ENCODE measurements at places on chromosomes 5 and 9. TPM values are rescaled to one million over a fixed set of nuclear protein-coding genes. Genes with fewer than 3 reads are reported as not detected.
A peak's percentile ranks its signal among the peaks of the same experiment; 100 is the strongest.

DNA sequence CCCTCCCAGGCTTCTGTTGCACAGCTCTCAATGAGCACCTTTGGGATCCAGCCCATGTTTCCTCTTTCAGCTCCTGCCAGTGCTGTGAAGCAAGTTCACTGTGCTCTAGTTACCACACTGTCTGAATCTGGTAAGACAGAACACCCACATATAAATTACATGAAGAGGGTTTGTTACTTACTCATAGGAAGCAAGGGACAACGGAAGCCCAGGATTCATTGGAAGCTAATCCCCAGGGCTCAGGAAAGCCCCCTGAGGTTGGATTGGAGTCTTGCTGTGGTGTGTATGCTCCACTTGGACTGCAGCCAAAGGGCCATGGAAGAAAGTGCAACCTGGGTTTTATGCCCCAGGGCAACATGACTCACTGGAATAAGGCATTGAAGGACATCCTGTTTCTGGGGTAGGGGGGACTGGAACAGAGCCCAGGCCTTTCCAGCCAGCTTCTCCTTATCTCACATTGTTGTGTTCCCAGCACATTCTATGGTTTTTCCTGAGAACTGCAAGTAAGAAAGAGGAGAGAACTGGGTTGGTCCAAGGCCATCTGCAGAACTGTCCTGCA is 15.6 kb upstream of the CLK4 start:
- no peak for DNase-seq

Gene SNX24
- 2.3 TPM for total RNA-seq

Gene BNC2
- total RNA-seq, result not detected

DNA sequence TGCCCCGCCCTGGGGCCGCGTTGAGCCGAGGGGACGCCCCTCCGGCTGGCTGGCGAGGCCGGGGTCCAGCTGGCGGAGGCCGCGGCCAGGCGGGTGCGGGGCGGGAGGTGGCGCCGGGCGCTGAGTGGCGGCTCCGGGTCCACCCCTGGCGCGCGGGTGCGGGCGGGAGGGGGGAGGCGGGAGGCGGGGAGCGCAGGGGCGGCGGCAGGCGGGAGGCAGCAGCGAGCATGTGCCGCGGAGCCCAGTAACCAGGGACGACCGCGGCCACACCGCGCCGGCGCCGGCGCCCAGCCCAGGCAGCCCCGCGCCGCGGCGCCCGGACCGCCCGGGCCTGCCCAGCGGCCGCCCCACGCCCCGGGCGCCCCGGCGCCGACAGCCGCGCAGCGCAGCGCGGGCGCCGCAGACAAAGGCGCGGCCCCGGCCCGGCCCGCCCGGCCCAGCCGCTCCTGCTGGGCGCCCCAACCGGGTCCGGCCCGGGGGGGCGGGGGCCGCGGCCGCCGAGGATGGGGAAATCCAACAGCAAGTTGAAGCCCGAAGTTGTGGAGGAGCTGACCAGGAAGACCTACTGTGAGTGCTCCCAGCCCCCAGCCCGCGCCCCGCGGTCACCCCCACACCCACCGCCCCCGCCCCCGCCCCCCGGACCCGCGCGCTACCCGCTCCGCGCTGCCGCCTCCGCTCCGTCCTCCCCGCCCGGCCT is at the start of gene NCS1:
TSS of gene NCS1 (plus strand) at position 244 of the 697 bp plus-strand sequence. CDS start at position 504, 260 bp downstream.
- peak; percentile 59 for DNase-seq

DNA sequence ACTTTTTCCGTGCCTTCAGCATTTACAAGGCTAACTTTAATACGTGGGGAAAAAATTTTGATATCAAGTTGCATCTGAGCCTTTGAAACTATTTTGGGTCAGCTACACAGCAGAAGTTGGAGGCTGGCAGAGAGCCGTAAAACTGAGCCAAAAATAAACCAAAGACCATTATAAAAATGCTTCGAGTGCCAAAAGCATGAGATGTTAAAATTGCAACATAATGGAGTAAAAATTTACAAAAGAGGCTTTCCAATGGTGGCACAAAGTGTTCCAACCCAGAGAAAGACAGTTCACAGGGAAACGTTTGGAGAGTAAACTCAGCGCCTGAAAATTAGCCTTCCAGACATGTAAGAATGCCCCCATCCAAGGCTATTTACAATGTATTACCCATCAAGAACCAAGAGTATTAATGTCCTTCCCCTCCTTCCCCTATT is 190.3 kb downstream of the TLE1 start:
- no peak for DNase-seq

GRCh38 chr9:131024978-131025868 is 16.2 kb downstream of the LAMC3 start:
- no peak for DNase-seq

GRCh38 chr5:24630918-24631317 is 13.9 kb downstream of the CDH10 start:
- no peak for DNase-seq

DNA sequence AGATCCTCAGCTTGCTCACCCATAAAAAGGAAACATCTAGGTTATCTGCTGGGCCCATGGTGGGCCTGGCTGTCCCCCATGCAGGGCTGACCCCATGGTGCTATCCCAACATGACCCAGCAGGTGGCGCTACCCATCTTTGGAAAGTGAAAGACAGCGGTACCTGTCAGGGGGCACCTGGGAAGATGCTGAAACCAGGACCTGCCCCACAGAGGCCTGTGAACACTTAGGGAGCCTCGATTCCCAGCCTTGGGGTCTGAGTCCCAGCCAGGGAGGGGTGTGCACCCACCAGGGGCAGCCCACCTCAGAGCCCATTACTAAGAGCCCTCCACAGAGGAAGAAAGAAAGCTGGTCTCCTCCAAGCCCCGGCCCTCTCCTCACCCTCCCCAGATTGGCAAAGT is 46.6 kb upstream of the IPPK start:
- DNase-seq, result peak; percentile 90

GRCh38 chr5:8845296-8845695 is 700.6 kb downstream of the SEMA5A start:
- no peak for DNase-seq

Gene MPDZ
- not detected for total RNA-seq

DNA sequence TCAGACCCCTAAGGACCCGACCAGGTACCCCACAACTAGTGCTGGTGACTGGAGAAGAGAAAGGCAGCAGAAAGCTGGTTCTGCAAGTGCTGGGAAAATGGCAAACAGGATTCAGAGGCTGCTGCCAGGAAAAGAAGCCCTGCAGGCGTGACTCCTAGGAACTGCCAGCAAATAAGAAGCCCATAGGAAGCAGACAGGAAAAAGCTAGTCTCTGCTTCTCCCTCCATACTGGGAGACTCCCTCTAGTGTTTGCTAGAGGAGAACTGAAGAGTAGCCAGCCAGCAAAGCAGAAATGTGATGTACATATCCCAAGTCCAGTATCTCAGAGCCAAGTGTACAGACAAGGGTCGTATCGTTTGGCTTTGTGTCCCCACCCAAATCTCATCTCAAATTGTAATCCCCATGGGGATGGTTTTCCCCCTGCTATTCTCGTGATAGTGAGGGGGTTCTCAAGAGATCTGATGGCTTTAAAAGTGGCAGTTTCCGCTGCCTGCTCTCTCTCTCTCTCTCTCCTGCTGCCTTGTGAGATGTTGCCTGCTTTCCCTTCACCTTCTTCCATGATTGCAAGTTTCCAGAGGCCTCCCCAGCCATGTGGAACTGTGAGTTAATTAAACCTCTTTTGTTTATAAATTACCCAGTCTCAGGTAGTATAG is 38.1 kb upstream of the TUSC1 start:
- DNase-seq, result no peak

Gene GDA
- not detected for total RNA-seq

DNA sequence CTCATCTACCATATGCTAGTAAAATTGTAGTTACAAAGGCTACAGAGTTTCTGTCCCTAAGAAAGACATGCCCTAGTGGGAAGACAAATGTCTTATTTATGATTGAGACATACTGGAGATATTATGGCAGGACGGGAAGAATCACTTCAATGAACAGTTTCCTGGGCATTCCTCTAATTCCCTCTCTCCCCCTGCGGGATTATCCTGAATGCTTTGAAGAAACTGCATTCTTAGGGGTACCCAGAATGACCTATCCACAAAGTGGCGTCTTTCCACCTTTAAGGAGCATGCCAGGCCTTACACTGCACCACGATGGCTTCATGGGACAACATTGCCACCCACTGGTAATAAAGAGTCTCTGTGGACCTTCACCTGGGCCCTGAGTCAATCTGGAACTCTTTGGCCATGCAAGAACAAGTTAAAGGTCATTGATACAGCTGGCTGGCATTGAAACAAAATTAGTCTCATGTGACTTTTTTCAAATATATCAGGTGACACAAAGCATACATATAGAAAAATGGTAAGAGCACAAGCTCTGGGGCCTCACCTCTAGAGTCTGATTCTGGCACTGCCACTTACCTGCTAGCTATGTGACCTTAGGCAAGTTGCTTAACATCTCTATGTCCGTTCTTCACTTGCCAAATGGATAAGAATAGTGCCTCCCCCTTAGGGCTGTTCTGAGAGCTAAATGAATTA is 32.0 kb downstream of the ANKRD55 start:
- DNase-seq, result peak; percentile 77

DNA sequence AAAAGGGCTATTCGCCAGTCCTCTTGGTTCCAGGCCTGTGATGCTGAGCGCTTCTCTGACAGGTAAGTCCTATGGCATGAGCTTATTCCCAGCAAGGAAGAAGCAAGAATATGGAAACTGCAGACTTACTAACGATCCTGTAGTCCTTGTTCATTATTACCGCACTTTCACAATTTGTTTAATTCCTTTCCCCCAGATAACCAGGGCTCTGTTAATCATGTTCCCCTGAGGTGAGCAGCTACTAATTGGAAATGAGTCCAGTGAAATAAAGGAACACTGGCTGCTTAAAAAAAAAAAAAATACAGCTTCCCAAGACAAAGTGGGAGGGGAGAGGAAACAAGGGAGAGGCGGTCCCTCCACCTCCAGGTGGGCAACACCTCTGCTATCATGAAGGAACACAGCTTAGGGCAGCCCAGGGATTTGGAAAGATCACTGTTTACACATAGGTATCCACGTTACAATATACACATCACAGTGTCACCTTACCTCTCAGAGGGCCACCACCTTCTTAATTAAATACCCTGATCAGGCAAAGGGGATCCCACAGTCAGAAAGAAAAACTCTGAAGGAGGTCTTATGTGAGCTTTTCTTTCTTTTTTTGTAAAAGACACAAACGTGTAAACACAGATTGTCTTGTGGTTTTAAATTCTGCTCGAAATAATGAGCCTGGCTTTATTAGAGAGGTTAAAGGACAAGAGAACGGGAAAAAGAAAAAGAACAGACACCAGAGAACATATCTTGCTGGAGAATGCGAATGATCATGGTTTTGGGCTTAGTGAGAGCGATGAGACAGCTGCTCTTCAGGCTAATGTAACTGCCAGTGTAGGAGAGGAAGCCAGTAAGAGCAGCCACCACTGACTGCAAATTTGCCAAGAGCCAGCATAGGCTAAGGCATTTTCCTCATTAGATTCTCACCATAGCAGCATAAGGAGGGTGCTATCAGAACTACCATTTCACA is 258.6 kb downstream of the CRB2 start:
- DNase-seq, result no peak

Gene PCDHGC4
- not detected for total RNA-seq

DNA sequence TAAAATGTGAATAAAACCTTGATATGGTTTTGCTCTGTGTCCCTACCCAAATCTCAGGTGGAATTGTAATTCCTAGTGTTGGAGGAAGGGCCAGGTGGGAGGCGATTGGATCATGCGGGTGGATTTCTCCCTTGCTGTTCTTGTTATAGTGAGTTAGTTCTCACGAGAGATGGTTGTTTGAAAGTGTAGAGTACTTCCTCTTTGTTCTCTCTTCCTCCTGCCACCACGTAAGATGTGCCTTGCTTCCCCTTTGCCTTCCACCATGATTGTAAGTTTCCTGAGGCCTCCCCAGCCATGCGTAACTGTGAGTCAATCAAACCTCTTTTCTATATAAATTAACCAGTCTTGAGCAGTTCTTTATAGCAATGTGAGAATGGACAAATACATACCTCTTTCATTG is 34.9 kb downstream of the TARS1 start:
- DNase-seq, result no peak

DNA sequence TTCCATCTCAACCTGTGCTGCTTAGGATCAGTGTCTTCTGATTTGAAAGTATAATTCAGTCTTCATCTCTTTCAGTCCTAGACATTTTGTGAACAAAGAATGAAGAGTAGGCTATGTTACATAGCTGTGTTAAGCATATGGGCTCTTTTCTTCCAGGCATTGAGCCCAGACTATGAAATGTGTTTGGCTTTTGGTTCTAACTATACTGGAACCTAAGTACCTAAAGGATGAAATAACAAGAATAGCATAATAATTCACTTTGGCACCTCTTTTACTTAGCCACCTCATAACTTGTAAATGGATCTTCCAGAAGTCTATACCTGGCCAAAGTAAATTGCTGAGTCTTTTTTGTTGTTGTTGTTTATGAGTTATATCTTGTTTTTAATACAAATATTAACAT is 71.4 kb downstream of the SLF1 start:
- DNase-seq, result no peak

- DNase-seq, result no peak
Observed at GRCh38 chr9:93043122-93043521, 15.4 kb upstream of the SUSD3 start.

DNA sequence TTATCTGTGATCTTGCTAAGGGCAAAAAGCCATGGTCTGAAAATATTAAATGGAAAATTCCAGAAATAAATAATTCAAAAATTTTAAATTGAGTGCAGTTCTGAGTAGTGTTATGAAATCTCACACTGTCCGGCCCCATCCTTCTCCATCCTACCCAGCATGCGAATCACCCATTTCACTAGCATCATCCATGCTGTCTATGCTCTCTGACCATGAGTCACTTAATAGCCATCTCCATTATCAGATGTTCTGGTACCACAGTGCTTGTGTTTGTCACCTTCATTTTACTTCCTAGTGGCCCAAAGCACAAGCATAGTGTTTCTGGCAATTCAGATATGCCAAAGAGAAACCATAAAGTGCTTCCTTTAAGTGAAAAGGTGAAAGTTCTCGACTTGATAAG is 63.3 kb upstream of the SMC5 start:
- DNase-seq, result no peak

DNA sequence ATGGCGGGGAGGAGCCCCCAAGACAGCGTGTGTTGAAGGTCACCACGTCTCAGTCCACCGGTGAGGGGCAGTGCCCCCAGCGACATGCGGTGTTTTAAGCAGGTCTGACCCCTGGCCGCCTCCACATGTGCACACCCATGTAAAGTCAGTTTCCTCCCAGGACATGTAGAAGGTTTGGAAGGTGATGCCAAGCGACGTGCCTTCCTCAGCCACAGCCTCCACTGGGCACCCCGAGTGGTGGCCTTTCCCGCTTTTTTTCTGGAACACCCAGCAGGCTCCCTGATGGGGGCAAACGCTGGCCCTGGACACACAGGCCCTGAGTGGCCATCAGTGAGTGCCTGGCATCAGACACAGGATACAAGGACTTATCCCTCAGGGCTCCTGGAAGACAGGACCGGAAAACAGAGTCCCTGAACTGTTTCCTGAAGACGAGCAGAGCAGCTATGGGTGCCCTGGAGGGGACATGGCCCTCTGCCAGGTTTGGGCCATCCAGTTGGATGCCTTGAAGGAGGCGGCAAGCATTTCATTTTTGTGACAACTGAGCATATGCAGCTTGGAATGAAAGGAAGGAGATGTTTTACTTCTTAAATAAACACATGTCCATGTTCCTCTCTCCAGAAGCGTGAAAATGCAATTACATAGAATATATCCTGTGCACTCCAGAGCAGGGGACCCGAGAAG is 275.8 kb upstream of the IRX2 start:
- no peak for DNase-seq

Measured in activated CD8-positive, alpha-beta T cell treated with anti-CD3 and anti-CD28 coated beads for 36 hours (primary cell).